ENCODE measurements at places on chromosomes 7 and 10.

- no peak for DNase-seq
Observed at GRCh38 chr7:17486835-17487234, 188.4 kb downstream of the AHR start.

DNA sequence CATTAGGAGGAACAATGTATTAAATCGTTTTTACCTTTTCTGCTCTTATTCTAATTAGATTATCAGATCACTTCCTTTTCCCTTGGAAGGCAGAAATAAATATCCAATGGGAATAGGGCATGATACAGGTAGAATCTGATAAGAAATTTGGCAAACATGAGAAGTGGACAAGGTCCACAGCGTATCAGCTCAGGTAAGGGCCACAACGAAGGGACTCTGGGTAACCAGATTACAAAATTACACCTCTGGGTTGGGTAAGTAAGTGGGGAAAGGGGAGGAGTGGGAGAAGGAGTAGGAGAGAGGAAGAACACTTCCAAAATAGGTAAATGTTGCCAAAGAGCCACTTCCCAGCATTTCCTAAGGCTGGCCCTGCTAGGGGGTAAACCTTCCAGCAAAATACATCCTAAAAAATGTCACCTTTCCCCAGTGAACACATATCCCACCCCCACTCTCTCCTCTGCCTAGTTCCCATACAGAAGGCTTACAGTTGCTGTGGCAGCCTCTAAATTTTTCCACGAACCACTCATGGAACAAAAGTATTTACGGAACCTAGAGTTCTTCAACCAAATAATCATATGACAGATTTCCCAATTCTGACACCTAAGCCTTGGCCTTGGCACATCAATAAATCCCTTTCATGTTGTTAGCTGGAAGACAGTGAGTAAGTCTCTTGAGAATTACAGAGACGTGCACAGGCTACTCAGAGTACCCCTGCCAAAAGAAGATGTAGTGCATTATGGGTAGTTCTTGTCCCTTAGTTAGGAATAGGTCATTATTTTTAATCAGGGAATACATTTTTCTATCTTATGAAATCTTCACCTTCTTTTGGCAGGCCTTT, 51.5 kb upstream of the DLX6 start:
- DNase-seq, result no peak

DNA sequence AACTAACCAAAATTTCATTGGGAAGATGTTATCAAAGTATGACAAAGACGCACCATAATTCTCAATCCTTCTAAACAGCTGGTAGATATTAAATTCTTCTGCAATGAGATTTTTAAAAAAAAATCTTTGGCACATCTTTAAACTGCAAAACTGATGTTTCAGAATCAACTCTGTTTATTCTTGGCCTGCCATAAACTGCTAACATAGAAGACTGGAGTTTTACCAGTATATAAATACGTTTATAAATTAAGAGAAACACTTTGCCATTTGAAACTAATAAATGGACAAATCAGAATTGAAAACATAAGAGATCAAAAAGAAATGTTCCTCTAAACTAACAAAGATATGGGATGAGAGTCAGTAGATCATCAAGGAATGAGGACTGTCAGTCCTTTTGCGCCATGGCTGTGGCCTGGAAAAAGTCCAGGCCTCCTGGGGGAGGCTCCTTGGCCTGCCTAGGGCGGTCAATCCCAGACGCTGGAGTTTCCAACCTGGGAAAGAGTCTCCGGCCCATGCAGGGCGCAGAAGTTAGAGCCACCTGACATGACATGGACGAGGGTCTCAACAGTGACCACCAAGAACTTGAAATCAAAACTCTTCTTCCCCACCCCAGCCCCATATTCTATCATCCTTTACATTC, 34.2 kb upstream of the NEBL start:
- no peak for DNase-seq

GRCh38 chr7:23387583-23387982, 82.7 kb downstream of the IGF2BP3 start:
- no peak for DNase-seq

- no peak for DNase-seq
Observed at GRCh38 chr10:24255881-24256311, 47.0 kb downstream of the KIAA1217 start.
